GOT3 (cell line): ENCODE measurements at places on chromosomes 5 and 9.

- no peak for DNase-seq
Measured at GRCh38 chr5:120304663-120305062, 159.4 kb upstream of the PRR16 start.

DNA sequence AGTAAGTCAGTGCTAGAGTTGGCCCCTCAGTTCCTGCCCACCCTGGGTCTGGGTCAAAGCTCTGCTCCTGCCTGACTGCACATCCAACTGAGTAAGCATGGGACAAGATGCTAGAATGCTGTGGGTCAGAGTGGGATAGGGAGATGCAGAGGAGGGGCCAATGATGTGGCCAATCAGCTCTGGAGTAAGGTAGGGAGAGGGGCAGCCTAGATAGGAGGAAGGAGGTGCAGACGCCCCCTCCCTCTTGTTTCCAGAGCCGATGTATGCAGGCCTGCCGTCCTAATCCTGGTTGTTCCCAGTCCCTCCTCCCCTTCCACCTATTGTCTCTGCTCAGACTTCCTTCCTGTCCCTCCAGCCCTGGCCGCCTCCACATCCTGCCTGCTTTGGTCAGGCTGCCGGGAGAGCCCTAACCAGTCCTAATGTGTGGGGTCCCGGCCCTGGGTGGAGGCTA is 1.3 kb downstream of the ARAP3 start:
- DNase-seq, result no peak

DNA sequence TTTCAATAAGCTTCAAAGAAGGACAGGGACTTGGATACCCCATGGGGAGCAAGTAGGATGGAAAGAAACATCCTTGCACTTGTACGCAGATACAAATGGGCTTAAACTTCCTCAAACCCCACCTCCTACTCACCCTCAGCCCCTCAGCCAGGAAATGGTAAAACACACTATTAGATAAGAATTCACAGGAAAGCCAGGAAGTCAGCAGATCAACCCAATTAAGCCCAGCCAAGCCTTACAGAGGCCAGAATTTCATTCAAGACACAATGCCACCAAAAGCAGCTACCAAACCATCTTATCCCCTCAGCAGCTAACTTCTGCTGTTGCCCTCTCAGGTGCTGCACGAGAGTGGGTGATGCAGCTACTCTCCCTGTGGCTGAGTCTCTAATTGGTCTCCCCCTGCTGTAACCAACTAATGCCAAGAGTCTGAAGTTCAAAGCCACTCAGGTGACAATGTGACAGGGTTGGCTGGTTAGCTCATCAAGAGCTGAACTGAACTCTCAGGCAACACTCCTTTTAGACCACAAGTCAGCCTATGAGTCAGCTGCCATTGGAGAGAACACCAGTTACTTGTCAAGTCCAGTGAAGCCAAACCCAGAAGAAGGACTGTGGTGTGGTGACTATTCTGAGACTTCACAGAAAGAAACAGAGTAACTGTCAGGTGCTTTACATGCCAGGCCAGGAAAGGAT is 201.9 kb downstream of the ZNF608 start:
- no peak for DNase-seq

DNA sequence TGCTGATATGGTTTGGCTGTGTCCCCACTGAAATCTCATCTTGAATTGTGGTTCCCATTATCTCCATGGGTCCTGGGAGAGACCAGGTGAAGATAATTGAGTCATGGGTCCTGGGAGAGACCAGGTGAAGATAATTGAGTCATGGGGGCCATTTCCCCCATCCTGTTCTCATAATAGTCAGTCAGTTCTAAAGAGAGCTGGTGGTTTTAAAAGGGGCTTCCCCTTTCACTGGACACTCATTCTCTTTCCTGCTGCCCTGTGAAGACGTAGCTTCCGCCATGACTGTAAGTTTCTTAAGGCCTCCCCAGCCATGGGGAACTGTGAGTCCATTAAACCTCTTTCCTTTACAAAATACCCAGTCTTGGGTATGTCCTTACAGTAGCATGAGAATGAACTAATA is 99.6 kb downstream of the TRIM32 start:
- DNase-seq, result no peak

GRCh38 chr5:31346896-31347551 is 153.5 kb downstream of the CDH6 start:
- no peak for DNase-seq

GRCh38 chr5:56963246-56963645 is 11.3 kb upstream of the MIER3 start:
- DNase-seq, result no peak

- no peak for DNase-seq
Measured at GRCh38 chr5:145244788-145245187, 590.4 kb downstream of the PRELID2 start.

DNA sequence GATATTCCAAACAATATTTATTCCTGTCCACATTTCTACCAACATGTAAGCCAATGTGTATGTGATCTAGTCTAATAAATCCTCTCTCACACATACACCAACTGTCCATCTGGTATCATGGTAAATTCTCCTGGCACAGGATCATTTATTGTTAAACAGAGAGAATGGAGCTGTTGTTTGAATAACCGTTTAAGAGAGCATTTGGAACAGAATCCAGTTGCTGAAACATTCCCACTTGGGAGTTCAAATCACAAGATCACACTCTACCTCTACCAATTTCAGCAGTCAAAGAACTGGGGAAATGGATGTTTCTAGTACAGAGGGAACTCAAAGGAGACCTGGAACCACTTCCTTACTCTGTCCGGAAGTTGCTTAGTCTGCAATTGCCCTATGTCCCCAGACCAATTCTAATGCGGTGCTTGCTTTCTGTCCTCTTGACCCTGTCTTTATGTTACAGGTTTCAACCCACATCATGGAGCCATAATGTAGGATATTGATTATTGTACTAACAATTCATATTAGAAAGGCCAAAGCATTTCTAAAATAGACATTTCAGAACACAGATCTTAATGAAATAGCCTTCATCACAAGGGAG is 488.4 kb downstream of the SEMA5A start:
- DNase-seq, result no peak

GRCh38 chr9:11632691-11633090 is 1019.9 kb upstream of the PTPRD start:
- no peak for DNase-seq

- DNase-seq, result no peak
Measured at GRCh38 chr5:39835371-39835770, 410.6 kb upstream of the DAB2 start.

DNA sequence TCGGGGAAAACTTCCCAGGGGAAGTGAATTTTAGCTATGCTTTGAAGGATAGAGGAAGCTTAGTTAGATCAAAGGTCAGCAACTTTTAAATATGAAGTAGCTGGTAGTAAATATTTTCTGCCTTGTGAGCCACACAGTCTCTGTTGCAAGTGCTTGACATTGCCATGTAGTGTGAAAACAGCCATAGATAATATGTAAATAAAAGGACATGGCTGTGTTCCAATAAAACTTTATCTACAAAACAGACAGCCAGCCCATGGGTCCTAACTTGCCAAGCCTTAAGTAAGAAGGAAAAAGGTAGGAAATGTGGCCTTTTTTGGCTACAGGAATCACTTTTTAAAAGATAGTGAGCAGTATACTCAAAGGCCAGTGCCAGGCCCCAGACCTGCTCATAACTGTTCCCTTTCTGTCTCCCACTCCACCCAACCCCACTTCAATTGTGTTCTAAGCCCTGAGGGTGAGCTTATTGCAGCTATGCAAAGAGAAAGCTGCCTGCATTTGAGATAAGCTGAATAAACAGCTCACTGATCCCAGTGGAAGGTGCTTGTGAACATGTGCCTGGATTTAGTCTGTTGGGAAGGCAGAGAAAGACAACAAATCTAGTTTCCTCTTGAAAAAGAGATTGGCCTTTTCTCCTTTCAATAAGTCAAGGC is 113.0 kb upstream of the TRIM32 start:
- no peak for DNase-seq
